ENCODE measurements at places on chromosomes 6 and 20.

GRCh38 chr20:36519012-36519719 is 22.2 kb upstream of the MYL9 start:
- no peak for DNase-seq

DNA sequence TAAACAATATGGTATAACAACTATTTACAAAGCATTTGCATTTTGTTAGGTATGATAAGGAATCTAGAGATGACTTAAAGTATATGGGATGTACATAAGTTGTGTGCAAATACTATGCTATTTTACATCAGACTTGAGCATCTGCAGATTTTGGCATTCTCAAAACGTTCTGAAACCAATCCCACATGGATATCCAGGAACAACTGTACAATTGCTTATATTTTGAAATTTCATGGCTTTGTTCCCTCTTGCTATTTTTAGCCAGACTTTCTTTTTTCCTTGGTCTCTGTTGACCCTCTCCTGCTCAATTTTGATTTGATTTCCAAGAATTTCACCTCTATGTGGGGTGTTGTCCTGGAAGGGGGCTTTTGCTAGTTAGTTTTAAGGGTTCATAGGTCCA is 32.9 kb upstream of the UST start:
- DNase-seq, result no peak

GRCh38 chr6:37904590-37904989 is 85.1 kb downstream of the ZFAND3 start:
- DNase-seq, result no peak

- no peak for DNase-seq
These were observed 37.3 kb downstream of the BLTP3A start for GRCh38 chr6:34829137-34829536.

- no peak for DNase-seq
These were observed 25.2 kb downstream of the TRIM38 start for GRCh38 chr6:25987845-25988244.

GRCh38 chr6:96468681-96469224 is 52.9 kb upstream of the UFL1 start:
- DNase-seq, result no peak

DNA sequence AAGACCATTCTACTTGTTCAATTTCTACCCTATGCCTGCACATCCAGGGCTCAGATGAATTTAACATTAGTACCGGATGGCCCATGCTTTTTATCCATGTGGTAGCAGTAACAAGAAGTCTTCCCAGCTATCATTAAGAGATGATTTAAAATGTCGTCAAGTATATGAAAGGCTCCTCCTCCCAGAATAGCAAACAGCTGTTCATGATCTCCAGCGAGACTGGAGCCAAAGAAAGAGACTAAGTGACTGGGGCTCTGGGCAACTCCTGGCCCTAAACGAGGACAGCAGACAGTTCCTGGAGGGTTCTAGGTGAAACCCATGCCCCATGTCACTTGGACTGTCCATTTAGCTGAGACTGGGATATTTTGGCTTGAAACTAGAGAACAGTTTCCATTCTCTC is 160.8 kb downstream of the CDC5L start:
- no peak for DNase-seq

DNA sequence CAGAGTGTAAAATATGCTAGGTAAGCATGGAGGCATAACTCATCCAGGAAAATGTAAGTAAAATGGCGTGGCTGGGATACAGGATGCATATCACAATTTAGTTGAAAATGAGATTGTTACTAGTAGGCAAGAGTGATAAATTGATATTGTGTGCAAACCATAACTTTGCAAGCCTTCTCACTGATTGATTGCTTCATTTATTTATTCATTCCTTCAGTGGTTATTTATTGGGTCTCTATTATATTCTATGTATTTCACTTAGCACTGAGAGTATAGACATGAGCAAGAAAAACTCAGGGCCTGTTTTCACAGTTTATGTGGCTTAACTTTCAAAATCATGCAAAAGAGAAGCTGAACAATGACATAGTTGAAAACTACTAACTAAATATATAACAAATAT is 241.0 kb upstream of the EYS start:
- DNase-seq, result no peak

DNA sequence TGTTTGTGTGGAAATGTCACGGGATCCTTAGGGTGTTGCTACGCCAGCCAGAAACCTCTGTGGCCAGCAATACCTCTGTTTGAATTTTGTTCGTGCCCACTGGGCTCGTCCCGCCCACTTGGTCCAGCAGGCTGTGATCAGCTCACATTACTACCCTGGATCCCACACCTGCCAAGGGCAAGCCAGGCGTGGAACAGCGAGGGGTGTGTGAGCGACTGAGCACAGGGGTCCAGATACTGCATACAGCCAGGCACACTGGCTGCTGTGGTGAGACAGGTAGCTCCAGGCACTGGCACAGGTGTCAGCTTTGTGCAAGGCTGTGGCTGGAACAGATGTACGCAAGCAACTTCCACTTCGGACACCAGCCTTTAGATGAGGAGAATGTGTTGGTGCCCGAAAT is 718.9 kb downstream of the EPHA7 start:
- DNase-seq, result no peak

DNA sequence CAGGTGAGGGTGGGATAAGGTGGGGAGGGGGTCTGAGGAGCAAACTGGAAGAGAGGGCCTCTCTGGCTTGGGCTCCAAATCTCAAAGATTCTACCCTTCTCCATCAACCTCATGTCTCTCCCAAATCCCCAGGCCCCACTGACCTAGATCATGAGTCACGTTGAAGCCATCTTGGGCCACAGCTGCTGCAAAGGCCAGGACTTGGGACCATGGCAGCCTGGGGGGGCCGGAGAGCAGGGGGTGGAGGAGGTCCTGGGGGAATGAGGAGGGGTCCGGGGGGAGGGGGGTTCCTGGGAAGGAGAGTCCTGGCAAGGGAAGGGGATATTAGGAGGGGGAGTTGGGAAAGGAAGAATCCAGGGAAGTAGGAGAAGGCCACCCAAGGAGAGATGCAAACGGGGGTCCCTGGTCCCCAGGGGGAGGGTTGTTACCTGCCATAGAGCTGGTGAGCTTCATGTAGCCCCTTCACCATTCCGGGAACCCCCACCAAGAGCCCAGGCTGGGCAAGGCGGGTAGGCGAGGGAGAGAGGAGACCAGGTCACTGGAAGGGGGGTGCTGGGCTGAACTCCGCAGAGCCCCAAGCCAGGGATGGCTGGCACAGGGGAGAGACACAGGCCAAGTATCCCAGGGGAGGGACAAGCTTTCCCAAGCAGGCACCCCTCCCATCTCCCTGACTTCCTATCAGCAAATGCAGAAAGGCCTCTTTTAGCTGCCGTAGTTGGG is 12.7 kb downstream of the GGT7 start:
- no peak for DNase-seq

DNA sequence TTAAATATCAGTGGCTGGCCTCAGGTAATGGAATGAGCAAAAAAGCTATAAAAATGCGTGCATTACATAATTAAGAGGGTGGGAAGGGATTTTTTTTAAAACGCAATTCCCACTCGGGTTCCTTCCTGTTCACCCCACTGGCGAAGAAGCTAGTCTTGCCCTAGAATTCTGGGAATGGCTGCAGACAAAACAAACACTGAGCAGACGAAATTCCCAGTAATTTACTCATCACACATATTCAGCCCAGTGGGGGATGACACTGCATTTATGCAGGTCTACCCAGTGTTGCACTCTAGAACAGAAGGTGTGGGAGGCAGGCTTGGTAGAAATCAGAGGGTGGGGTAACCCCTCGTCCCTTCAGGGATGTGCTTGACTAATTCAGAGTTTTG is 2695.0 kb upstream of the DEFB115 start:
- no peak for DNase-seq

DNA sequence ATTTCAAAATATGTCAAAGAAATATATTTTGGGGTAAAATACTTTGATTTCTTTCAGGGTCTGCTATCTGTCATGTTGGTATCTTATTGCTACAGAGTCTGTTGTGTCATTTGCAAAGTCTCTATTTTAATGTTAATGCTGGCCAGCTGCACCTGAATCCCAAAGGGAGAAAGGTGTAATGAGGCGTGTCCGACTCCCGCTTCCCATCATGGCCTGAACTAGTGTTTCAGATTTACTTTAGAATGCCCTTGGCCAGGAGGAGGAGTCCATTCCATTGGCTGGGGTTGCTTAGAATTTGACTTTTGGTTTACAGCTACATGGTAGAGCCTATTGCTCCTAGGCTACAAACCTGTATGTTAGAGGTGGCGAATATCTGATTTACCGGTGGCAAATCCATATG is 69.3 kb downstream of the FAM50B start:
- no peak for DNase-seq

DNA sequence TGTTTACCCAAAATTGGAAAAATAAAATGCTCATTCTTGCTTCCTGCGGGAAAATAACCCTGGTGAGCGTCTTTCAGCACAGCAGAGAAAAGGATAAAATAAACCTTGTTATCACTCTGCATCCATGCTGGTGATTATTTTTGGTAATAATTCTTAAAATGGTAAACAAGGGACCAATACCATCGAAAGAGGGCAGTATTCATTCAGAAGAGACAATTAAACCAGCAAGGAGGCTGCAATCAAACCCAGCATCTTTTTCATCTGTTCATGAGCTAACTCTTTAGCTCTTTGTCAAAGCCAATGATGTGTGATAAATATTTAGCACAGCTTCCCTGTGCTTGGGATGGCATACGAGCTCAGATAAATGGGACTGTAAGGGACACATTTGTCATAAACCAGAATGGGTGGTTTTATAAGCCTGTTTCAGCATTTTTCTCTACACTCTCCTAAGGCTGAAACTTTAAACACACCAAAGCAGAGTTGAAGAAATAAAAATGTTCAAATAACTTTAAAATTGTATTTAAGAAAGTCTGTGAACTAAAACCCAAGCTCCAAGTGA is 34.4 kb downstream of the CDH26 start:
- DNase-seq, result no peak

- DNase-seq, result no peak
These were observed at the start of gene CTSZ for GRCh38 chr20:59006864-59007664. Gene CTSZ, minus strand, starts transcription at chr20:59007254. Its CDS starts 126 bp downstream, at chr20:59007128.

GRCh38 chr6:42751055-42751454 is 5.2 kb upstream of the TBCC start:
- no peak for DNase-seq

DNA sequence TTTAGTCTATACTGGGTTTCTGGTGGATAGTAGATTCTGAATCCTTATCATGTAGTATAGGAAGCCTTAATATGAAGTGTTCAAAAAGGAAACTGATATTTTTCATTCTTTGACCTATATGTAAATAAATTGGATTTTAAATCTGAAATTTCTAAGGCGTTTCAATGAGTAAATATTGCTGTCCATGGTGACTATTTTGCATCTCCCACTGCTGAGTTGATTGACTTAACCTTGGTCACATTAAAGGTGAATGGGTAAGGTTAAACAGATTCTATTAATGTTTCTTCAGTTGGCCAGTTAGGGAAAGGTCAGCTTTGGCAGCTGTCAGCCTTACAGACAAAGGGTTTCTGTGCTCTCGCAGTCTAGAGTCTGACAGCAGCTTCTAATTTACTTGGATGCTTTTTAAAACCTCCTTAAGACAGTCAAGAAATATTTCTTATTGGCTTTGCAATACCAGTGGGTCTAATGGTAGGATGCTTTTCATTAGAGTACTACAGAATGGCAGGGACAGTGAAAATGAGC is 24.8 kb downstream of the PRIM2 start:
- no peak for DNase-seq

DNA sequence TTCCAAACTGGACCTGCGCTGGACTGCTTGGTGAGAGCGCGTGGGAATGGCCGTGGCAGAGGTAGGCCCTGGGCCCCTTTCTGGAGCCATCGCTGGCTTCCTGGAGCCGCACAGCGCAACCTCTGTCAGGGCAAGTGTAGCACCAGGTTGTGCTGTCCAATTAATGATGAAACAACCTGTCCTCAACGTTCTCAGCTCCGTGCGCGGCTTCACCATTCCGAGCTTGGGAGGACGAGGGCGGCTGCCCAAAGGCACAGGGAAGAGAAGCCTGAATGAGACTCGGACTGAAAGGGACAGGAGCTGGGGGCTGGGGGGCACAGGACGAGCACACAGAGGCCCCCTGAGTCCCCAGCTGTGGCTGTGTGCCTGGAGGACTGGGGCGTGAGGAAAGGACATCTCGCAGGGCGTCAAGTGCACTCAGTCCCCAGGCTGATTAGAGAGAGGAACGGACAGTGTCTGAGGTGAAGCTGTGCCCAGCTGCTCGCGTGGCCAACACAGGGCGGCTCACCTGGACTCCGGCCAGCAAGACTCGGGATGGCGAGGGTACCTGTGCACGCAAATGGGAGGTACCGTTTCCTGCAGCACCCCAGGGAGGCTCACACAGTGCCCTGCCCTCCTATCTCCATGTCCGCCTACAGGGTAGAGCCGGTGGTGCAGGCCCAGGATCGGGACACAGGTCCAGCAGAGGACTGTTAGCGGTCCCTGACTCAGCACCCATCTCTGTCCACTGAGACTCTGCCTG is 403.3 kb downstream of the TAF4 start:
- no peak for DNase-seq

GRCh38 chr6:46062312-46062711 is 46.7 kb upstream of the CLIC5 start:
- DNase-seq, result no peak

DNA sequence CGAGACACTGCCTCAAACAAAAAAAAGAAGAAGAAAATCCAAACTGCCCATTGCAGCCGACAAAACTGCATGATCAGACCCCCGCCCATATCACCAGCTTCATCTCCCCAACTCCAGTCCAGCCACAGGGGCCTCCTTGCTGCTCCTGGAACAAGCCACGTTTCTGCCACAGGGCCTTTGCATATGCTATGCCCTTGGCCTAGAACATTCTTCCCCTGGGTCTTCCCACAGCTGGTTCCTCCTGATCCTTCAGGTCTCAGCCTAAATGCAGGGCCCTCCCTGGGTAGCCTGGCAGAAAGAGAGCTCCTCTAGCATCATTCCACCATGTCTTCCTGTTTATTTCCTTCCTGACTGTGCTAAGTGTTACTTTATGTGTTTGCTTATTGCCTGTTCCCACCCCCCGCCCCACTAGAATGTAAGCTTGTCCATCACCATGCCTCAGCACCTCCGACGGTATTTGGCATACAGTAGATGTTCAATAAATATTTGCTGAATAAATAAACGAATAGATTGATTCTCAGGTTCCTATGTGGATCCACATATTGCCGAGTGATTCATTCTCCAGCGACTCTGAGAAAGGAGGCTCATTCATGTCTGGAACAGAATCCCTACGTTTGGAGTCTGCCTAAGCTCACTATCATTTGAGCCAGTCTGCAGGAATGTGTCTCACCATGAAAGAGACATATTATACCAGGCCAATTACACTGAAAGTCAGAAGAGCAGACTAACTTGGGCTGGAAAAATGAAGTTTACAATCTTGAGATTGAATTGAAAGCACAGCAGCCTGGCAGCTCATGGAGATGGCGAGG is 56.1 kb downstream of the NFATC2 start:
- DNase-seq, result no peak

GRCh38 chr20:51535674-51536073 is 6.8 kb downstream of the NFATC2 start:
- no peak for DNase-seq

- DNase-seq, result no peak
These were observed 88.1 kb downstream of the DACT2 start for GRCh38 chr6:168231393-168231957.

GRCh38 chr6:118298476-118299427 is 249.3 kb upstream of the PLN start:
- no peak for DNase-seq

- no peak for DNase-seq
These were observed 761.4 kb upstream of the MAN1A1 start for GRCh38 chr6:120111001-120111400.
